ENCODE measurements at places on chromosomes 16 and 17.

DNA sequence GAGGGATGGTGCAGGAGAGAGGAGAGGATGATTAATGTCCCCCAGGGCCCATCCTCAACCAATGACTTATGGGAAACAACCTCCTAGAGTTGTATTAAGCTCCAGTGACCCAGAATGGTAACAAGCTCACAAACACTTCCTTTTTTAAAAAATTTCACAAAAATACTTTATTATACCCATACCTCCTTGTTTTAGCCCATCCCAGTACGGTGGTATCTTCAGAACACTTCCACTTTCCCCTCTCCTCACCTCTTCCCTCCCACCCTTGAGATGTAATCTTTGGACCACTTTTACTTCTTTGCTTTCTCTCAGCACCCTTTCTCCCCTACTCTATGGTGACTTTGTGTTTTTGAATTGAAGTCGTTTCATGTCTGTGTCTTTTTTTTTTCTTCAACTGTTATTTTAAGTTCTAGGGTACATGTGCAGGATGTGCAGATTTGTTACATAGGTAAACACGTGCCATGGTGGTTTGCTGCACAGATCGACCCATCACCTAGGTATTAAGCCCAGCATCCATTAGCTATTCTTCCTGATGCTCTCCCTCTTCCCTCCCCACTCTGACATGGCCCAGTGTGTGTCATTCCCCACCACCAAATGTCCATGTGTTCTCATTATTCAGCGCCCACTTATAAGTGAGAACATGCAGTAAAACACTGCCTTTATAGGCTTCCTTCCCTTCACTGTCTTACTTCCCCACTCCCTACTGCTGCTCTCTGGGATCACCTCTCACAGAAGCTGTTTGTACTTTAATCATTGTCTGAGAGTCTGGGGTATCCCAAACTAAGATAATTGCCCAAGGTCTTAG lies 124.5 kb downstream of the PRKCB start:
- no peak for DNase-seq

DNA sequence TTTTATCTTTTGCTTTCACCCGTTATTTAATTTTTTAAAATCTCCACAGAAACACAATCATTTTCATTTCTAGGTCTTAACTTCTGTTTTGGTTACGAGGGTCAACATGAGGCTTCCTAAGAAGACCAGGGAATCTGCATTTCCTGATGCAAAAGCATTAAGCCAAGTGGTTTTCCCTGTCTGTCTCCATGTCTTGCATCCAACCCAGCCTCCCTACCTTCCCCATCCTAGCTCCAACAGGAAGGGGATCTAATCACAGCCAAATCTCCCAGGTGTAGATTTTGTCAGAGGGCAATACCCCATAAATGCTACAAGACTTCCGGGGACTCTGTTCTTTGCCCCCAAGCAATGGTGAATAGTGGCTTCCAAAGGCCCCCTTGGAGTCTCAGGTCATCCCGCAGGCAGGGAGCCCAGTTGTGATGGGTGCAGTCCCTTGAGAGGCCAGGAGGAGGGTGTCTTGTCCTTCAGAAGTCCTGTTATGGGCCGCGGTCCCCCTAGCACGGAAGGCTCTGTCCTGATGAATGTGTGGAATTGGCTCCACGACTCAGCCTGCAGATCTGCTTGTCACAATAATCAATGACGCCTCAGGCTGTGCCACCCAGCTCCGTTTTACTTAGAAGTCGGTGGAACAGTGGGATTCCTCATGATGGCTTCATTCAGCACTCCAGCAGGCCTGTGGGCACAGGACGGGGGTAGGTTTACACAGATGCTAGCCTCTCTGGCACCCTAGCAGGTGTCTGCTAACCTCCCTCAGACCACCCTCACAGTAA lies 141.1 kb downstream of the RGS9 start:
- DNase-seq = no peak

GRCh38 chr17:54891176-54891821 lies 9.4 kb upstream of the TOM1L1 start:
- DNase-seq = no peak

DNA sequence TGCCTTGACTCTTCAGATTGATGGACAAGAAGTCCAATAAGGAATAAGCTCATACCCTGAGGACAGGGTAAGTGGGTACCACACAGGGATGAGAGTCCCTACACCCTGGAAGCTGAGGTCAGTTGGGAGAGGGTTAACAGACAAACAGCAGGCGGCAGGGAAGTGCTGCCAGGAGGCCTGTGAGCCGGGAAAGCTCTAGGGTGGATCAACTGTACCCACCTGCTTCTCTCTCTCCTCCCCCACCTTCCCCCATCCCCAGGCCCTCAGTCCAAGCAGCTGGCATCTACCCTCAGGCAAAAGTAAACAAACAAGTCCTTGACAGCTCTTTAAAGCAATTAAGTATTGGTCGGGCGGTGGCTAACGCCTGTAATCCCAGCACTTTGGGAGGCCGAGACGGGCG lies 20.7 kb upstream of the MYLK3 start:
- no peak for DNase-seq

DNA sequence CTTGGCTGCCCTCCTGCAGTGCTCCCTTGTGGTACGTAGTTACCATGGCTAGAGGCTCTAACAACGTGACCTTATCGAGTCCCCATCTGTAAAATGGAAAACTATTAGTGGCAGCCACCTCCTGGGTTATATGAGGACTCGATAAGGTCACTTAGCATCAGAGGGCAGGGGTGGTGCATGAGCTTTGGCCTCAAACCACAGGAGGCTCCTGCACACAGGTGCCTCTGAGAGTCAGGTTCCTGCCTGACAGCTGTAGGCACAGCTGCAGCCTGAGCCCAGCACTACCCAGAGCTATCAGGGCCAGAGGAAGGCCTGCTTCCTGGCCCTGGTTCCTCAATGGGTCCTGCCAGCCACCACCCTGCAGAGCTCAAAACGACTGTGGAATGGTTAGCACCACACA lies 57.2 kb upstream of the SEC14L1 start:
- DNase-seq = no peak

GRCh38 chr16:88325087-88325750 lies 57.5 kb upstream of the ZNF469 start:
- no peak for DNase-seq

DNA sequence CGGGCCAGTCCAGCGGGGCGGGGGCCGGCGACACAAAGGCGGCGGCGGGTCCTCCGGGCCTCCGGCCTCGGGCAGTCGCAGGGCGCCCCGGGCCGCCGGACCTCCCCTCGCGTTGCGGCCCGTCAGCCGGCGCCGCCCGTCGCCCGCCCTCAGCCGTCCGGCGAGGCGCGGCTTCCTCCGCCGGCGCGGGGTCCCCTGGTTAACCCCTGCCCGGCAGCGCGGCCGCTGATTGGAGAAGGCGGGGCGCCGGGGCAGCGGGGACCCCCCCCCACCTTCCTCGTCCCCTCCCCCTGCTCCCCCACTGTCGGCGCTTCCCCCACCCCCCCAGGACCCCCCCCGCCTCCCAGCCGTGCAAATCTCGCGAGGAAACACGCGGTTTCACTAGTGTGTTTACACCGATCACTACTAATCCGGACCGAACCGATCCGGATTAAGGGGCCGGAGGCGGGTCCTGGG lies at the start of gene TLK2:
Gene TLK2, plus strand, starts transcription at position 402 of the 456 bp plus-strand sequence. CDS start 2,301 bp downstream, outside the sequence.
- DNase-seq = peak; percentile 40

DNA sequence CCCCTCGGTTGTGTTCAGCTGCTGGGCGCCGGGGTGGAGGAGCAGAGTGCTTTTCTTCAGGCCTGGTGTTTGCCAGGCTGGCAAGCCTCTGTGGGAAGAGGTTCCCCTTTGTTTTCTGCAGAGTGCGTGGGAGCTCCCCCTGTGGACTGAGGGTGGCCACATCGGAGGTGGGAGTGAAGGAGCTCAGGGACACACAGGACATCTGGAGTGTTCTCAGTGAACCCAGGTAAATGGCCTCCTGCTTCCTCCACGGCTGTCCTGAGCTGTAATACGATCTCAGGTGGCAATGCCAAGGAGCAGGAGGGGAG lies 39.2 kb upstream of the IRF8 start:
- no peak for DNase-seq

- no peak for DNase-seq
These were observed 60.1 kb downstream of the TBC1D16 start for GRCh38 chr17:79975498-79976134.

- DNase-seq = no peak
These were observed 180.3 kb upstream of the MYOCD start for GRCh38 chr17:12485361-12485906.

- DNase-seq = no peak
These were observed 85.2 kb downstream of the SMG6 start for GRCh38 chr17:2218426-2218825.

- no peak for DNase-seq
These were observed 15.9 kb downstream of the ZC3H7A start for GRCh38 chr16:11780991-11781680.

- DNase-seq = no peak
These were observed 22.9 kb downstream of the ABCC3 start for GRCh38 chr17:50657627-50658026.

DNA sequence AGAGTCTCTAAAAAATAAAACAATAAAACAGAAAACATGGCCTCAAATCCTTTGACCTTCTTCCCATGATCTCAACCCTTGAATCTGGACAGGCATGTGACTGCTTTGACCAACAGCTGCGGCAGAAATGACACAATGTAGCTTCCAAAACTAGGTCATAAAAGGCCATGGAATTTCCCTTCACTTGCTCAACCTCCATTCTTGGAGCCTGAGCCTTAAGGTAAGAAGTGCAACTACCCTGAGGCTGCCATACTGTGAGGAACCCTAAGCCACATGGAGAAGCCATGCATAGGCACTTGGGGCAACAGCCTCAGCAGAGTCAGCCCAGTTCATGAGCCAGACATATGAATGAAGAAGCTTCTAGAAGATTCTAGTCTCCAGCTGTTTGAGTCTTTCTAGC lies 75.7 kb upstream of the BRD7 start:
- no peak for DNase-seq

GRCh38 chr16:85498607-85499006 lies 114.5 kb upstream of the GSE1 start:
- DNase-seq = no peak

DNA sequence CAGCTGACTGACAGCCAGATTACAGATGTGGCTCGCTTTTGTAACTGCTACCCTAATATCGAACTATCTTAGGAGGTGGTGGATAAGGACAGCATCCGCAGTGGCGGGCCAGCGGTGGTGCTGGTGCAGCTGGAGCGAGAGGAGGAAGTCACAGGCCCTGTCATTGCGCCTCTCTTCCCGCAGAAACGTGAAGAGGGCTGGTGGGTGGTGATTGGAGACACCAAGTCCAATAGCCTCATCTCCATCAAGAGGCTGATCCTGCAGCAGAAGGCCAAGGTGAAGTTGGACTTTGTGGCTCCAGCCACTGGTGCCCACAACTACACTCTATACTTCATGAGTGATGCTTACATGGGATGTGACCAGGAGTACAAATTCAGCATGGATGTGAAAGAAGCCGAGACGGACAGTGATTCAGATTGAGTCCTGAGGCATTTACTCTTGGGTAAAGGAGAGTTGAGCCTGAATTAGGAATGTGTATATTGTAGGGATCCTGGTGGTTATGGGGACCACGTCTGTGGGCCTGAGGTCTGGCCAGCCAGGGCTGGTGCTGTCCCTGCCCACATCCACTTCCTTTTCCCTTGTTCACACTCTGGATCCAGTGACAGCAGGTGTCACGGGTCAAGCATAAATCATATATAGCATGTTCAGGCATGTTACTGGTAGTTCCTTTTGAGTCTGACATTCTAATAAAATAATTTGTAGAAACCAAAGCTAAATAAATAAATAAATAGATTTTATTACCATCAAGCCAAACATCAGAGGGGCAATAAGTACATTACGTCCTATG lies 89.0 kb upstream of the SMURF2 start:
- DNase-seq = no peak

- no peak for DNase-seq
These were observed 33.0 kb downstream of the TEX2 start for GRCh38 chr17:64229815-64230728.

GRCh38 chr16:73057291-73058210 lies 9.6 kb upstream of the ZFHX3 start:
- no peak for DNase-seq

DNA sequence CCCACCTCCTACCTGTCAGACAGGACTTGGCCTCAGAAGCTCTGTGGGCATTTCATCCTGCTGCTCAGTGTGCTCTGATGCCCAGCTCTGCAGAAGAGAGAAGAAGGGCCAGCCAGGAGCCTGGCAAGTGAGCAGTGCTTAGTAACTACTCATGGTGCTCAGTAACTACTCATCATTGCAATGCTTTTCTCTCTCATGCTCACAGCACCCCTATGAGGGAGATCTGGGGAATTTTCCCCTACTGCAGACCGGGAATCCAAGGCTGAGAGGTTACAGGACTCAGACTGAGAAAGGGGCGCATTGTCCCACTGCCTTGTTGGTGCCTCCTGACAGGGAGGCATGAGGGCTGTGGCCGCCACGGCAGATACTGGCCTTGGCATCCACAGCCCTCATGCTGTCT lies 261.1 kb downstream of the C16orf95 start:
- no peak for DNase-seq

- DNase-seq = no peak
These were observed 239.8 kb upstream of the SALL1 start for GRCh38 chr16:51390877-51391276.

DNA sequence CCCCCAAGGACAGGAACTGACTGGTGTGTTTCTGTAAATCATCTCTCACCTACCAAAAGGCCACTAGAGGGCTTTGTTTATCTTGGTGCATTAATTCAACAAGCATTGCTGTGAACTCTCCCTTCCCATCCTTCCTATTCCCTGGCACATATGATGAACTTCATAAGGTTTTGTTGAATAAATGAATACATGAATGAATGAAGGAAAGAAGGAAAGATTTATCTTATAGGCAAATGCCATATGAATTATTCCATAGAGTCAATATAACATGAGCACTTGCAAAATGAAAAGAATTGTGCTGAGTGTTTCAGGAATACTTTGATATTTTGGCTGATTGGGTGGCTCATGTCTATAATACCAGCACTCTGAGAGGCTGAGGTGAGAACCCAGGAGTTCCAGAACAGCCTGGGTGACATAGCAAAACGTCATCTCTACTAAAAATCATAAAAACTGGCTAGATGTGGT lies 4.3 kb downstream of the SPDYE4 start:
- no peak for DNase-seq

DNA sequence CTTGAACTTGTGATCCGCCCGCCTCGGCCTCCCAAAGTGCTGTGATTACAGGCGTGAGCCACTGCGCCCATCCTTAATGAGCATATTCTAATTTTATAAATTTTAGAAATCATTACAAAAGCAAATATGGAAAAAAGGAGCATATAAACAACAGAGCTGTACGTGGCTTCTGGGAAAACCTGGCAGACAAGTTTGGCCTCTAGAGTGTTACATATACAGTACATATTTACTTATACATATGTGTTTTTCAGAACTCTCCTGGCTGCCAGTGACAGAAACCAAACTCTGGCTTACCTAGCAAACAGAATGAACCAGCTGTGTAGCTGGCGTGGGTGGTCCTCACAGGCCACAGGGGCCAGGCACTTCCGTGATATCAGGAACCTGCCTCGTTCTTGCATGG lies 10.1 kb downstream of the DRC3 start:
- no peak for DNase-seq

GRCh38 chr17:52384695-52385094 lies 226.2 kb upstream of the CA10 start:
- no peak for DNase-seq

DNA sequence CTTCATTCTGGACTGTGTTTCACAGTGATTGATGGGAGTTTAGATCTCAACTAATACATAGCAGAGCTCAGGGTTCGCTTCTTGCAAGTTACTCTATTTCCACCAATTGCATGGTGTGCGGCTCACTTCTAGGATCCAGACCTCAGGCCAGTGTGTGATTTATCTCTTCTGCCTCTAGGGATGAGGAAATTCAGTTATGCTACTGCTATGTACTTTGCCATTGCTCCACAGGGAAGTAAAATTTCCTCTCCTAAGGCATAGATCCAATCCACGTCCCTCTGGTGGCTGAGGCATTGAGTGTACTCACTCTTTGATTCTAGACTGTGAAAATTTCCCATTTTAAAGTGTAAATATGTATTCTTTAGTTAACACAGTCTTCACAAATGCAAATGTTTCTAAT lies 214.1 kb downstream of the HS3ST3B1 start:
- DNase-seq = no peak
